Stimulated activated CD4-positive, alpha-beta T cell treated with anti-CD3 and anti-CD28 coated beads, Interleukin-12 subunit alpha, Interleukin-12 subunit beta, amount 100 ng/mL, for 4 hours (primary cell): ENCODE measurements at places on chromosomes 7 and 10.

DNA sequence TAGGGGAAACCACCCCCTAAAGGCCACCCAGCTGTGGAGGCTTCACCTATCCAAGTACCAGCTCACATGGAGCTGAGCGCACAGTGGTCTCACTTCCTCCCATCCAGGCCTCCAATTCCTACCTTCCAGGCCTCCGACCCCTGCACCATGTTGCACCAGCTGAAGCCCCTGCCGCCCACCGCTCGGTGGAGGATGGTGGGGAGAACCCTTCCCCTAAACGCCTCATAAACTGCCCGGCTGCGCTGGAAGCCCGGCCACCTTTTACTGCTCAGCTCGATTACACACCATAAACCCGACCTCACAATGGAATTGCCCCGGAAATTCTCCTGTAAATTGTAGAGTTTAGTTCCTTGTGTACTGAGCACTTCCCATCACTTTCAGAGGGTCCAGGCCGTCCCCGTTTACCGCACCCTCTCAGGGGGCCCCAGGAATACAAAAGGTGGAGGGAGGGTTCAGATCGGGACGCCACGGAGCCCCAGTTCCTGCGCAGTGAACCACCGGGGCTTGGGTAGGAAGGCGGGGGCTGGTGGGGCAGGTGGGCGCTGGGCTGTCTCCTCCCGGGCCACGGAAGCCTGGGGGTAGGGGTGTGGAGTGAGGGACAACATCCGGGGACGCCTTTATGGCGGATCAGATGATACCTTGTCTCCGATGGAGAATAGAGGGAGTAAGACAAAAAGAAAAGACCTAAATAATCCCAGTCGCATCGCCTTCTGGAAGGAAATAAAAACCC is 1.4 kb upstream of the HOXA7 start:
- DNase-seq = no peak

DNA sequence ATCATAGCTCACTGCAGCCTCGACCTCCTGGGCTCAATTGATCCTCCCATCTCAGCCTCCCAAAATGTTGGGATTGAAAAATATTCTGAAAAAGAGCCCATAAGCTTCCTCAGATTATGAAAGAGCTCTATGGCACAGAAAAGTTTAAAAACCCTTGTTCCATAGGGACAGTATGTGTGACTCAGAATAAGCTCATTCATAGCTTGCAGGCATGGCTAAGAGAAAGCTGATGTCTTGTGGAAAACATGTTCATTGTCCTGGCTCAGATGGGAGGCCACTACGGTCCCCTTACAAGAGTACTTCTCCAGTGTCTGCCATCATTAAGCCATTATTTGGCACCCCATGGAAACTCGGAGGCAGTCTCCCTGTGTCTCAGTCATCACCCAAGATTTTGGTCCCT is 64.0 kb downstream of the CCDC3 start:
- DNase-seq = no peak

DNA sequence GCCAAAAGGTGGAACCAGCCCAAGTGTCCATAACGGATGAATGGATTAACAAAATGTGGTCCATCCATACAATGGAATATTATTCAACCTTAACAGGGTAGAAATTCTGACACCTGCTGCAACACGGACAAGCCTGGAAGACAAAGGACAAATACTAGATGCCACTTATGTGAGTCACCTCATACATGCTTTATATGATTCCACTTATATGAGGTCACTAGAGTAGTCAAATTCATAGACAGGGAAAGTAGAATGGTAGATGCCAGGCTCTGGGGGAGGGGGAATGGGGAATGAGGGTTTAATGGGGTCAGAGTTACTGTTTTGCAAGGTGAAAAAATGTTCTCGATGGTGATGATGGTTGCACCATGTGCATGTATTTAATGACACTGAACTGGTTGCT is 34.0 kb upstream of the CYTH3 start:
- no peak for DNase-seq

DNA sequence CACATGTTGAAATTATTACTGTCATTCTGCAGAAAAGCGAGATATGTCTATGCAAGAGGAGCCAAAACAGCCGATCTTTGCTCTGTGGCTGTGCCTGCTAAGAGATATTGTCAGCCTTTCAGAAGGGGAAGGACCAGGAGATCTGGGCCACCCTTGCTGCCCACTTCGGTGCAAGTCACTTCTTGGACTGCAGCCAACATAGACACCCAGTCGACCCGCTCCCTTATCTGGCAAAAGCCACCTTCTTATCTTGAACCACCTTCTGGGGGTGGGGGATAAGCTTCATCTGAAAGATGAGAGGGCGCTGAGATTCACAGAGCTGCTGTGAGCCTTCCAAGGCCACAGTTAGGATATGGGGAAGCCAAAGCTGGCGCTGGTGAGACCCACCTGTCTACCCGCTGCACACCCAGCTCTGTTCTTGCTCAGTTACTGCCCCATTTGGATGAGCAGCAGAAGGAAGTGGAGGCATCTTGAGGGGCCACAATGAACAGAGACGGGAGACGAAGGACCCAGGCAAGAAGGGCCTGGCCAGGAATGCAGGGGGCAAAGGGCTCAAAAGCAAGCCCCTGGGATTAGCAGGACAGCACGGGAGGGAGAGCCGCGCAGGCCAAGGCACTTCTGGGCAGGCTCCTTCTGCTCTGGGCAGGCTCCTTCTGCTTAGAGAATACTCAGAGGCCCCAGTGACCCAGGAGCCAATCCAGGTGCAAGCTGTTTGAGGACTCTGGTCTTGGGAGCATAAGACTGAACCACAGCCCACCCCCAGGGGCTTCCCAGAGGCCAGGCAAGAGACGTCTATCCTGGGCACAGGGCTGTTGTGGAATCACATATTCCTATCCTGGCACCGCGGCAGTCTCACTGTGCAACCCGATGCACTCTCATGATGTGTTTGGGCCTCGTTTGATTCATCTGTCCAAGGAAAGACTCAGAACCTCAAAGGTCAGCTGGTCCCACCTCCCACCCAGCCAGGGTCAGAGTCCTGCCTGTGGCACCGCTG is 38.4 kb upstream of the NPFFR1 start:
- no peak for DNase-seq

GRCh38 chr7:101575168-101575567 is 53.9 kb downstream of the MYL10 start:
- no peak for DNase-seq

DNA sequence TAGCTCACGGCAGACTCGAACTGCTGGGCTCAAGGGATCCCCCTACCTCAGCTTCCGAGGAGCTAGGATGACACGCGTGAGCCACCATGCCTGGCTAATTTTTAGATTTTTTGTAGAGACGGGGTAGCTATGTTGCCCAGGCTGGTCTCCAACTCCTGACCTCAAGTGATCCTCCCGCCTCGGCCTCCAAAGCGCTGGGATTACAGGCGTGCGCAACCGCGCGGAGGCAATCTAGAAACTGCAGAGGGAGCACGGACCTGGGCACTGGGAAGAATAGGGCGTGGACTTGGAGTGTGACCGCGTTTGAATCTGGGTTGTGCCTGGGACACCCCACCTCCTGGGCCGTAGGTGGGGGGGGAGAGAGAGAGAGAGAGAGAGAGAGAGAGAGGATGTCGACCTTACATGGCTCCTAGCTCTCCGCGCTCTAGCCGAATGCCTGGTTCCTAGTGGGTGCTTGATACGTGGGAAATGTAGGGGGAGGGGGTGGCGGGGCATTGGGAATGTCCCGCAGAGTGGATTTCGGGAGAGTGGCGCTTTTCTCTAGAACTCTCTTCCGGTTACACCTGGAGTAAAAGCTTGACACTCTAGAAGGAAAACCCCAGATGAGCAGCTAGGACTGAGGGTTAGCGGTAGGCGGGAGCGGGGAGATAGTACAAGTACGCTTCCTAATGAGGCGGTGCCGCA is 1.2 kb upstream of the MAP3K8 start:
- no peak for DNase-seq

DNA sequence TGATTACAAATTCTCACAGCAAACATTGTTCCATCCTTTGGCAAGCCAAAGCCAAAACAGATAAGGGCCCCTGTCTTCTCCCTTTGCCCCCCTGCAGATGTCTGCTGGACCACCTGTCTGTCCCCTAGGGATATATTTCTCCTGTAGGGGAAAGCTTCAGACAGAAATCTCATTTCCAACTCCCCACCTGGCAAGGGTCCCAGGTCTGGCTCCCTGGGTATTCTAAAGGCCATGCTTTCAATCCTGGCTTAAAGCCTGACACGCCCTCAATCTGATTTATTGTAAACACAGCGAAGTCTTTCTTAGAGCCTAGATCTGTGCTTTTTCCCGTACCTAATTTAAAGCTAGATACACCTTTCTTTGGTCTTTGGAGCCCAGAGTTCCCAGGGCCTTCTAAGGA is 66.1 kb downstream of the KCNMA1 start:
- no peak for DNase-seq

- no peak for DNase-seq
Measured at GRCh38 chr10:122780391-122780790, 65.3 kb downstream of the CUZD1 start.

DNA sequence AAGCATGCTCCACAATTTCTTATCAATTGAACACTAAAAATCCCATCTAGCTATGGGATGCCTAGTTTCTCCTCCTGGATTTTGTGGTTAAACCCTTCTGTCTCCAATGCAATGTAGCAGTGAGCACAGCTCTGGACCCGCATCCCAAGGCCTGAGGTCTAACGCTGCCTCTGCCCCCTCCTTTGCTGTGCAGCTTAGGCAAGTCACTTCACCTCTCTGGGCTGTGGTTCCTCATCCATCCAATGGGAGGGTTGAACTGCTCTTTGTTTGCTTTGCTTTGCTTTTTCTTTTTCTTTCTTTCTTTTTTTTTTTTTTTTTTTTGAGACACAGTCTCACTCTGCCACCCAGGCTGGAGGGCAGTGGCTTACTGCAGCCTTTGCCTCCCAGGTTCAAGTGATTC is 69.2 kb downstream of the PARP12 start:
- no peak for DNase-seq

GRCh38 chr7:883055-884021 is 7.0 kb downstream of the GET4 start:
- no peak for DNase-seq

DNA sequence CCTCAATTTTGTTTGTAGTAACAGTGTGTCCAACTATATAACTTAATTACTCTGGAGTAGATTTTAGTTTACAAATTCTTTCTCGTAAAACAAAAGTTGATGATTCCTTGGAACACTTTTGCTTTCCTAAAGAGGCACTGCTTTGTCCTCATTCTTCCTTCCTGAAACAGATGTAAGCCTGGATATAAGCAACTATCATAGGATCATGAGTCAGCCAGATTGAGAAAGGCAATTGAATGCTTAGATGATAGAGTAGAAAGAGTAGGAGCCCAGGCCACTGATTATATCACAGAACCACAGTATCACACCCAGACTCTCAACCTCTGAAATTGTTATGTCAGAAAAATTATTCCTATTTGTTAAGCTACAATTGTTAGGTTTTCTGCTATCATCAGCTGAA is 69.9 kb downstream of the TMEM106B start:
- DNase-seq = no peak

DNA sequence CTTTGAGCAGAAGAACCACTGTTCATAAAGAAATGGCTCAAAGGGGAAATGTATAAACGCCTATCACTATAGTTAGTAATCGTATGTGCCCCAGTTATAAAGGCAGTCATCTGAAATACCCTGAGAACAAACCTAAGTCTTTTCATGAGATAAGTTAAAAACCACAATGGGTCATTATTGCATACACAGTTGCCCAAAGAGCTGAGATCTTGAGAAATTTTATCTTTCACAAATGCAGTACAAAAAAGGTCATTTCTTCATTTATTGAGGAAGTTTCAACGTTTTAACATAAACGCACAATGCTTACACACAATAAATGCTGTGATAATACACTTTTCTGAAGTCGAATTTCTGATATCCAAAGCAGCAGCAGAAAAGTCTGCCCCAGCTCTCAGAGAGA is 114.4 kb downstream of the MICU1 start:
- DNase-seq = no peak

GRCh38 chr7:4073750-4074149 is 608.3 kb upstream of the FOXK1 start:
- no peak for DNase-seq

GRCh38 chr10:15035385-15036301 is 8.1 kb upstream of the OLAH start:
- DNase-seq = no peak

GRCh38 chr10:28317760-28318159 is 14.9 kb upstream of the MPP7 start:
- no peak for DNase-seq

DNA sequence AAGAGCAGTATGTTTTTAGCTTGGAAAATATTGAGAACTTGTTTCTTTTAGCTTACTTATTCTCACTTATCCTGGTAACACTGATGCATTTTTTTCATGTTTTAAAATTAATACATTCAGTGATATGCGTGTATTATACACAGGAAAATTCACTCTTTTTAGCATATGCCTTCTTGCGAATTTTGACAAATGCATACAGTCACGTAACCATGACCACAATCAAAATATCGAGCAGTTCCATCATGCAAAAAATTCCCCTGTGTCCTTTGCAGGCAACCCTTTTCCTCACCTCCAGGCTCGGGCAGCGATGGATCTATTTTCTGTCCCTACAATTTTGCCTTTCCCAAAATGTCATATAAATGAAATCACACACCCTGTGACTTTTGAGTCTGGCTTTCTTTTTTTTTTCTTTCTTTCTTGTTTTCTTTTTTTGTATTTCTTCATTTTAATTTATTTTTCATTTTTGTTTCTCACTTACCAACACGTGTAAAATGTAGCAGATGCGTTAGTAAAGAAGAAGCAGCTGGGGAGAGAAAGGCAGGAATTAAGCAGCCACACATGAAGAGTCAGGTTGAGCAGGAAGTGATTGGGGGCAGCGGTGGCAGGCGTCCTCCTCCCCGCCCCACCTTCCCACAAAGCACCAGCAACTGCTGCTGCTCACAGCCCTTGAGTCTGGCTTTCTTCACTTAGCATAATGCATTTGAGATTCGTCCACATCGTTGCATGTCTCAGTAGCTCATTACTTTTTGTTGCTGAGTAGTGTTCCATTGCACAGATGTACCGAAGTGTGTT is 29.9 kb downstream of the ADRB1 start:
- no peak for DNase-seq

DNA sequence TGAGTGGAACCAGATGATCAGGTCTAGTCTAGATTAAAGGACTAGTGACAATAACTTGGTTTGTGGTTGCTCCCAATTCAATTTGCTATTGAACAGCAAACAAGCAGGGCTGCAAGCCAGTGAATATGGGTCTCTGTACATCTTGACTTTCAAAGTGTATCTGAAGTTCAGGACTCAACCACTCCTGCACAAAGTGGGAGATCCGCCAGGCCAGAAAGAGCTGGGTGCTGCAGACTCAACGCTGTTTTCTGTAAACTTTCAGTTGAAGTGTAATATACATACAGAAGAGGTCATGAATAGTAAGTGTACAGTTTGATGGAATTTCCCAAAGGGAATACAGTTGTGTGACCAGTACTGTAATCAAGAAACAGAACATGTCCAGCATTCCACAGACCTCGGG is 416.6 kb downstream of the RPS24 start:
- no peak for DNase-seq

DNA sequence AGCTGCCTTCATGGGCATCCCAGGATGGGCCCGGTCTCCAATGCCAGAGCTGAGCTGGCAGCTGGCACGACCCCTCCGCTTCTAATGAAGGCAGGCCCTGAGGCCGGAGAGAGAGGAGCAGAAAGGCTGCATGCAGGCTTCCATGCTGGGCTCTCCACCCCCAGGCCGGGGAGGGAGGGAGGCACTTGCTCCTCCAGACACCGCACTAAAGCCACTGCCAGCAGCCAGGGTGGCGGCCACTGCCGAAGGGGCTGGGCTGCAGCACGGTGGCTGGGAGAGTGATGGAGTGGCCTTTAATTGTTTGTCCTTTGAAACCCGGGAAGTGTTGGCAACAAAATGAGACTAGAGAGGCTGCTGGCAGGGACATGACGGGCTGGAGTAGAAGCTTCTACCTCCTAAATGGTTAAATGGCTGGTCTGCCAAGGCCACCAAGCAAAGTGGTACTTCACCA is 236.5 kb downstream of the SKAP2 start:
- no peak for DNase-seq
